Stimulated activated CD8-positive, alpha-beta memory T cell treated with anti-CD3 and anti-CD28 coated beads, Interleukin-4, amount 100 ng/mL, for 1 hour (primary cell): ENCODE measurements at places on chromosomes 6 and 20.

GRCh38 chr6:139752086-139752485 is 377.6 kb upstream of the CITED2 start:
- DNase-seq: no peak

- DNase-seq: no peak
Observed at GRCh38 chr6:25447570-25447929, 168.4 kb downstream of the CARMIL1 start.

DNA sequence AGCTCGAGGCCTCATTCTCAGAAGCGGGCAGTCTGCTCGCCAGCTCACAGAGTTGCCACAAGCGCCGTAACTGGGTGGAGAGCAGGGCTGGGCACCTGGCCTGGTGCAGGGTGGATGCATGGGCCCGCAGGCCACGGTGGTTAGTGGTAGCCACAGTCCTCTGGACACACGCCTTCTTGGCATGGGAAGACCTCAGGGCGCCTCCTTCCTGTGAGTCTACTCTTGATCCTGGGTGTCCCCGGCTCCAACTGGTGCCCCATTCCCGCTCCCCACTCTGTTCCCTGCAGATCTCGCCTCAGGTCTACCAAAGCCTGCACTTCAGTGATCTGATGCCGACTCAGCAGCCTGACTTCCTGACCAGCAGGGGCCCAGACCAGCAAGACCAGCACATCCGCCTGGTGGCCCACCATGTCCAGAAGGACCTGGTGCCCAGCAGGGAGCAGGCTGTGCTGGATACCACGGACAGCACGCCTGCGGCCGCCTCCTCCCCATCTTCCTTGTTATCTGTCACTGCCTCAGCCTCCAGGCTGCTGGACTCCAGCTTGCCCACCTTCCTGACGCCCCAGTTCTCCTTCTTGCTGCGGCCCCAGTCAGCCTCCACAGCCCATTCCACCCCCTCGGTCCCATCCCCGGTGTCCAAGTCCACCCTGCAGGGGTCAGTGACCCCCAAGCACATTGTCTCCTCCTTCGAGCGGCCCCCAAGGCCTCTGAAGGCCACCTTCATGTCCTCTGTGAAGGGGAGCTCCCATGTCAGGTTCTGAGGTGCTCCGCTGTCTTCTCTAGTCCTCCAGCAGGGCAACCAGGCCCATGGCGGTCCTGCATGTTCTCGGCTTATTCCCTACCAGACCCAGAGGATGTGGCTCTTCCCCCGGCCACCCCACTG is 43.1 kb downstream of the SUN5 start:
- no peak for DNase-seq

DNA sequence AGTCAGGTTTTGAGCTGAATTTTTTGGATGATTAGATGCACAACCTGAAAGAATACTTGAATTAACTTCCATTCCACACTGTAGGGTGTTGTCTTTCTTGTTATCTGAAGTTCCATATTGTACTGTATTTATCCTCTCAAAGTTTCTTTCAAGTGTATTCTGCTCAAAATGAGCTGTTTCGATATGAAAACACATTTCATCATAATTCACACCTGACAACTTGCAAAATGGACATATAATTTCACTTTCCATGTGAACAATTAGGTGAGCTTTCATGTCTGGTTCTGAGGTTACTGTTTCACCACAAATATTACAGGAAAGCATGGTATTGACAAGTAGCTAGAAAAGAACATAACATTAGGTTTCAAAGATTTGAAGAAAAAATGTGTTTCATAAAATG is 1.7 kb downstream of the ZUP1 start:
- DNase-seq: no peak

DNA sequence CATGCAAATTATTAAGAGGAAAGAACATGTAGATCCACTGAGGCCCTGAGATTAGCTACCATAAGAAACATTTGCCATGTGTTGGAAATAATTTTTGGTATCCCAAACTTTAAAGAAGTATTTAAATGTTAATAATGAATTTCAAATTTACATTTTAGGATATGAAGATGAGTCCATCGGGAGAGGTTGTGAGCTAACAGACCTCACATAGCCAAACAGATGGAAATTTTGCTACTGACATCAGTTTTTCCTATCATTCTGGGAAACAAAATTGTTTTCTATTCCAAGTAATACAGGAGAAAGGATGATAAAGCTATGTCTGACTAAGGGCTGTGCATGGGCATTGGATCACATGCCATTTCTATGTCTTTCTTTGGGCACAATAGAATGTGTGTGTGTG is 809.6 kb downstream of the TENT5A start:
- no peak for DNase-seq

GRCh38 chr6:159416891-159417560 is 247.8 kb downstream of the FNDC1 start:
- DNase-seq: no peak

DNA sequence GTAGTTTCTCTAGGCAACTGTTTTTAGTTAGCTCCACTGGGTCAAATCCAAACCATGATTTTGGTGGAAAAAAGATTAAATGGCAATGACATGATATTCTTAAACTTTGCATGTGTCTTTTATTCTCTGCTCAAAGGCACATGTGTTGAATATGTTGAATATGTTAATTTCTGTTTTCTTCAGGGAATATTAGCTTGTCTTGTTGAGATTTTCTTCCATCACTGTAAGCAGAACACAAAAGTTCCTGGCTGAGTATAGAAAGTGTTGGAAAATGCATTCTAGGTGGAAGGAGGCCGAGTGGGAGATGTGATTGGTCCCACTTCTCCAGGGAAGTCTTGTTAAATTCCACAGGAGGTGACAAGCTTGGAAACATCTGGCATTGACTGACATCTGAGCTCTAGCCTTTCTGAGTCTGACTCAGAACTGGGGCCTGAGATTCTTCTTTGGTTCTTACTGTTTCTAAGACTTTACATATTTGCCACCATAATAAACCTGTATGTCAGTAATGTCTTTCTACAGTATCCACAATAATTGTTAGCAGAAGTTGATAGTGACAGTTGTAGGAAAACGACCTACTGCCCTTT is 81.1 kb downstream of the LAMA4 start:
- DNase-seq: no peak

GRCh38 chr20:10639737-10640556 is 33.9 kb downstream of the JAG1 start:
- DNase-seq: no peak

GRCh38 chr6:89611666-89612065 is 26.9 kb downstream of the LYRM2 start:
- DNase-seq: no peak

GRCh38 chr6:61751986-61752385 is 534.0 kb downstream of the KHDRBS2 start:
- DNase-seq: no peak

GRCh38 chr6:13375360-13375878 is 47.1 kb upstream of the TBC1D7 start:
- DNase-seq: no peak

DNA sequence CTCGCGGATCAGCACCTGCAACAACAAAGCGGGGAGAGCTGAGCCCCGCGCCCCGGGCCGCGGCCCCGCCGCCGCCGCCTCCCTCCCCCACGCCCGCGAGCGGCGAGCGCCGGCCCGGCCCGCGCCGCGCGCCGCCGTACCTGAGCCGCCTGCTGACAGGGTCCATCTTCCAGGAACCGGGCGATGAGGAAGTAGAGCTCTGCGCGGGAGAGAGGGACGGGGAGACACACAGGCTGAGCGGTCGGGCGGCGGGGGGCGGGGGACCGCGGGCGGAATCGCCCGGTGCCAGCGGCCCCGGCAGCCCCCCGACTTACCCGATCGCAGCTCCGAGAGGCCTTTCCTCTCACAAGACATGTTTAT is 359 bp downstream of the PHIP start:
- peak; percentile 17 for DNase-seq

DNA sequence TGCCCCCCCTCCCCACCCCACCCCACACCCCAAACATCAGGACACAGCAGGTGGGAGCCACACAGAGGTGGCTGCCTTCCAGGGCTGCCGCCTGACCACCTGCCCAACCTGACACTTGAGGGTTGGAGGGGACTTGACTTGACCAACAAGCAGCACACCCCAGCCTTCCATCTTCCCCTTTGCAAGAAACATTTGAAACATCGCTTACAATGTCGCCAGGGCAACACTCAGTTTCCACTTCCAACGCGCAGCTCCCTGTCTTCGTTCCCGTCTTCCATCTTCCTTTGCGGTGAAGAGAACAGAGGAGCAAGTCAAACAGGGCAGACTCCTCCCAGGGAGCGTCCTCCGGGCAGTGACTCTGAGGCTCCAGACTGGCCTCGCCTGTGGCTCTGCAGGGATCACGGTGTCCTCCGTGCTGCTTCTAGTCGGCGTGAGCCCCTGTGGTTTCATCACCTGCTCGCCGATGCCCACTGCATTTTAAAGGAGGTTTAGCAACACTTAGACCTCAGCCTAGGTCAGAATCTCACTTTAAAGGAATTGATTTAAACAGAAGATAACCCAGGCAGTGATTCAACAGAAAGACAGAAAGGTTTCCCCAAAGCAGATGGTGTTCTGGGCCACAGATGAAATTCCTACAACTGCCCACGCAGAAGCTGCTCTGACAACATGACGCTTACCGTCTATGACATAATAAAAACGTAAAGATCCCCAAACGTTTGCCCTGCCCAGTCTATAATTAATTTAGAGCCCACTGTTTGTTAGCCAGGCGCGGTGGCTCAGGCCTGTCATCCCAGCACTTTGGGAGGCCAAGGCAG is 130.8 kb downstream of the TAF4 start:
- DNase-seq: no peak

DNA sequence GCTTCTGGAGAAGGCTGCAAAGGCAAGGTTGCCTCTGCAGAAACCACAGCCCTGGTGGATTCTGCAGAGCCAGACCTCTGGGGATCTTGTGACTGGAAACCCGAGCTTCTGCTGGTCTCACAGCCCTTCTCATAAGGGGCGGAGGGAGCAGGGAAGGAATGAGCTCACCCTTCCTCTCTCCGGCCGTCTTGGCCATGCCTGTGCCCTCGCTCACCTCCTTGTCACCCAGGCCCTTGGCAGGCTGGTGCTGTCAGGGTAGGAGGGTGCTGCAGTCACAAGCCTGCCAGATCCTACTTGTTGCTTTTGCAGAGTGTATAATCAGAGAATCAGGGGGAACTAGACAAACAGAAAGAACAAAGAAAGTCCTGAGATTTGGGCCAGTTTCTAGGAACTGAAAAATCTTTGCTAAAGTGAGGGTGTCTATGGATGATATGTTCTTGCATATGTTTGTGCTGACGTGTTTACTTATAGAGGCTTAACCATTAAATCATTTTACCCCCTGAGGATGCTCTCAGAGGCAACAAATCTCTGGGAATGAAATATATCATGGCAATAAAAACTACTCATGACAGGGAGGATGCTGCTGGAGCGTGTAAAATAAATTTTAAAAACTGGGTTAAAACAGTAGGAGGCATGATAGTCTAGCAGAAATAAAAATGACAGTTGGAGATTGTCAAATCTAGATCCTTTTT is 244.9 kb upstream of the SOX4 start:
- no peak for DNase-seq

GRCh38 chr6:30879684-30880427 is 4.5 kb upstream of the DDR1 start:
- no peak for DNase-seq

DNA sequence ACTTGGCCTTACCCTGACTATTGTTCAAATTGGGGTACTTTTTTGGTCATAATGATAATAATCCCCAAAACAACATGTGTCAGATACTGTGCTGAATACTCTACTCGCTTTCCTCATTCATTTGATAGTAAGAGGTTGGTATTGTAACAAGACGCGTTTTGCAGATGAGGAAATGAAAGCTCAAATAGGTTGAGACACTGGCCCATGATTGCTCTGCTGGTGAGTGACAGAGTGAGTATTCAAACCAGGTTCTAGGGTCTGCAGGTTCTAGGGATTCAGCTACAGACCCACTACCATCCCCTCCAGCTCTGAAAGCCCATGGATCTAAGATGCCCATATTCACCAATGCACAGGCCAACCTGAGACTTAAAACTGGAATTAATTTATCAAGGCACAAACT is 1.3 kb upstream of the ENPP4 start:
- no peak for DNase-seq

- no peak for DNase-seq
Observed at GRCh38 chr6:20334962-20335361, 66.7 kb upstream of the E2F3 start.

DNA sequence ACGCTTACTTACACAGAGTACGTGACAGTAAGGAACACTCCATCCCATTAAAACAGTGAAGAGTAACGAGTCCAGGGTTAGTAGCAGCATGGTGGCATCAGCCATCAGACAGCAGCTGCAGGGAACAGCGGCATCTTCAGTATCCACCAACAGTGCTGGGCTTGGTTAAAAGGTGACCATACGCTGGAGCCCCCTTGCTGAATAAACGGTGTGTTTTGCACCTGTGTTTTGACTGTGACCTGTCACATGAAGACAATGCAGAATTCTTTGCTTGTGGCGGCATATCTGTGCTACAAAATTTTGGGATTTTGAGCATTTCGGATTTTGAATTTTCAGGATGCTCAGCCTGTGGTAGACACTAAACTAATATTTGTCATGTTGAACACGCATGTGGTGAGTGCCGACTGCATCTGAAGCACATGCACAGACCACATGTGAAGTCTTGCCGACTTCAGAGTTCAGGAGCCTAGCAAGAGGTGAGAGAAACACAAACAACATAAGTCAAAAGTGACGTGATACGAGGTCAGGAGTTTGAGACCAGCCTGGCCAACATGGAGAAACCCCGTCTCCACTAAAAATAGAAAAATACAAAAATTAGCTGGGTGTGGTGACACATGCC is 69.3 kb upstream of the FRMD1 start:
- no peak for DNase-seq

- DNase-seq: no peak
Observed at GRCh38 chr6:10542213-10542612, 21.1 kb downstream of the GCNT2 start.

GRCh38 chr6:27478706-27479318 is 5.9 kb upstream of the ZNF184 start:
- peak; percentile 59 for DNase-seq

GRCh38 chr20:24872291-24873024 is 76.6 kb upstream of the CST7 start:
- no peak for DNase-seq

- no peak for DNase-seq
Observed at GRCh38 chr20:25203871-25204320, 8.4 kb downstream of the ENTPD6 start.

DNA sequence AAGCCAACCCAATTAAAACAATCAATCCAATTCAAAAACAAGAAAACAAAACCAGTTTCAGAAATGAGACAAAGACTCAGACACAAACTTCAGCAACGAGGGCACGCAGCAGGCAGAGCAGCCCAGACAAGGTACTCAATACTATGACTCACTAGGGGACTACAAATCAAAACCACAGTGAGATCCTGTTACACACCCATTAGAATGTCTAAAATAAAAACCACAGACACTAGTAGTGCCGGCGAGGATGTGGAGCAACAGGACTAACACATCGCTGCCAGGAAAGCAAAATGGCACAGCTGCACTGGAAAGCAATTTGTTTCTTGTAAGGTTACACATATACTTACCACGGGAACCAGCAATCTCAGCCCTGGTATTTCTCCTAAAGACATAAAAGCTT is 28.4 kb upstream of the MAS1L start:
- DNase-seq: no peak

GRCh38 chr20:62475772-62476055 is at the start of gene GATA5:
GATA5 (minus strand) TSS chr20:62475995; CDS start chr20:62475521, 474 bp downstream.
- DNase-seq: no peak
